ENCODE measurements at places on chromosomes 2 and 18.

GRCh38 chr2:144003460-144004075 lies 516.4 kb downstream of the ZEB2 start:
- no peak for DNase-seq

DNA sequence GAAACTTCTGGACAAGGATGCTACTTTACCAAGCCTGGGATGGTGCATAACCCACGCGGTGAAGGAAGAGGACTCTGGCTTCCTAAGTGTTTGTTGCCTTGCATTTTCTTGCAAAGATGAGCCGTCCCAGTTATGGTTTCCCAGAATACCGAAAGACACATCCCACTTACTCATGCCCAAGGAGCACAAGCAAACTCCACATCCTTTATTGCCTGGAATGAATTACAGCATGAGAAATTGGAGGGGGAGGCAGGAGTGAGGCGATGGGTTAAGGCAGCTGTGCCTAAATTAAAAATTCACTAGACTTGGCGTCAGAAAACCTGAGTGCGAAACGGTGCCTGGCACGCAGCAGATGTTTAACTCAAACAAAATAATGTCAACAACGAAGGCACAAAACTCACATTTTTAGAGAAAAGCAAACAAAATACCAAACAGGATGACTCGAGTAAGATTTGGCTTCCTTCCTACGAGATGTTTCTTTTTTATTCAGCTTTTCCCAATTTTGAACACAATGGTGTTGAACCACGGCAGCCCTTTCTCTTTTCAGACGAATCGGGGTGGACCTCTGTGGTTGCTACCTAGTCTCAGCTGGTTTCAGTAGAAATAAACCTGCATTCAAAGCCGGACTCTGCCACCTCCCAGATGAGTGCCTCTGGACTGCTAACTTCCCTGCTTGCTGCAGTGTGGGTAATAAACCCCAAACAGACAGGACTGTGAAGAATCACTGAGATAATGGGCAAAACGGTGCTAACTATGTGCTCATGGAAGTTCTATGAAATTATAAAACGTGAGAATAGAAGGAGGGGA lies 100.3 kb upstream of the NCK2 start:
- DNase-seq, result no peak

- DNase-seq, result no peak
Measured at GRCh38 chr2:125560855-125561254, 1095.1 kb upstream of the GYPC start.

GRCh38 chr2:30738141-30738911 lies 68.9 kb downstream of the CAPN13 start:
- DNase-seq, result no peak

GRCh38 chr2:211133766-211134165 lies 577.4 kb downstream of the CPS1 start:
- no peak for DNase-seq

DNA sequence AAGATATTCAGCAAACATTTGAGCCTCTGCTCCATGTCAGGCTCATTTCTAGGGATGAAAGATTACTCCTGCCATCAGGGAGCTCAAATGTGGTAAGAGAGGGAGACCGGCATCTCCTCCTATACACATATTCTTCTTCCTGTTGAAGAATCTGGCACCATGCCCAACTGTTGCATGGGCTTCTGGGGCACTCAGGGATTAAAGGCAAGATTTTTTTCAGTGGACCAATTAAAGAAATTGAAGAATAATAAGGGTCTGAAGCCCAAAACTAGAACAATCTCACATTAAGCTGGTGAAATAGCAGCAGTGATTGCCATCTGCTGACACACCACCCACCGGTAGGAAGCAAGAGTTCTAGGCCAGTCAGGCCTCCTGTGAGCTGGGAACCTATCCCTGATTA lies 145.4 kb upstream of the LYPD6 start:
- no peak for DNase-seq

- no peak for DNase-seq
Measured at GRCh38 chr2:11074246-11074820, 80.9 kb upstream of the SLC66A3 start.

- DNase-seq, result no peak
Measured at GRCh38 chr2:150097402-150097801, 390.1 kb downstream of the RND3 start.

DNA sequence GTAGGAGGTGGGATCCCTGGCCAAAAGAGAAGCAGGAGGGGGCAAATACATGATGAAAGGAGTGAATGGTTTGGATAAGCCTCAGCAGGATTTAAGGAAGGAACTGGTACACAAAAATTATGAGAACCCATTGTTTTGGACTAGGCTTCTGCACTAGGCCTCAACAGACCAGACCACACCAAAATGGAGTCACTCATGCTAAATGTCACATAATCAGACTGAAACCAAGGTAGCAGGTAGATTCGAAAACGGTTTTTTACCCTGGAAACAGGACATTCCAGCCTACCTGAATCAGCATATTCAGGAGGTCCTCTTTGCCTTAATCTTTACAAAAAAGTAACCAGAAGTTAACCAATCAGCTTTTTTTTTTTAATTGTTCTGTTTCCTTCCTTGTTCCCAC lies 49.4 kb upstream of the CDCA7 start:
- DNase-seq, result no peak

DNA sequence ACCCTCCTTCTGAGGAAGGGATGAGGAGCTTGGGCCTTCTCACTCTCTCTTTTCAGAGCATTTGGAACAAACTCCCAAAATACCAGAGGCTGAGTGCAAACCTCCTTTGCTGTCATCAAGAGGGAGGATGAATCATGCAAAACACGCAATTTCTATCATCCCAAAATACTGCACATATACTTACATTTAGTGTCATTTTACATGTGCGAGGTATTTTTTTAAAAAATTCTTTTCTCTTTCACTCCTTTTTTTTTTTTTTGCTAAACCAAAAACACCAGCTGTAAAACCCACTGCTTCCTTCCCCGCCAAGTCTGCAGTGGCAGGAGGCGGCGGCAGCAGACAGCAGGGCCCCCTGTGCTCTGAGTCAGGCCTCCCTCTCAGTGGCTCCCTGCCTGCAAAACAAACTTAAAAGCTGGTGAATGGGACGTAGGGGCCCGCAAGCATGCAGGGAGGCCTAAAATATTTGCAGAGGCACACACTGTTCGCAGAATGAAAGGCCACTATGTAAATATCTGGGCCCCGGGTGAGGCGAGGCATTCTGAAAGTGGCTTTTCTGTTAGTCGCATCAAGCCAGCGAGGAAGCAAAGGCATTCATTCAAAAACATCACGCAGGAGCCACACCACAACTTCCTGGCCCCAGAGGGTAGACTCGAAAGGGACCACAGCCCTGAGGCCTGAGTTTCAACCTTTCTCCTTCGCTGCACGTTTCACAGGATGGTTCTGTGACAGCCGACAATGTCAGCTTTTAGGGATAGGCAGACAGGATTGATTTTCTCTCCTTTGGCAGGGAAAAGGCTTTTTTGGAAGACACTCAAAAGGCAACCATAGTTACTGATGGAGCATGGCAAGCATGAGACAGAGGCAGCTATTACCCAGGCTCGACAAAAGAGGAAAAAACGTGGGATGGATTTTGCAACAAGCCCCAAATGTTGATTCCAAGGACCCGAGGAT lies 73.4 kb downstream of the ACTR2 start:
- DNase-seq, result peak; percentile 92

DNA sequence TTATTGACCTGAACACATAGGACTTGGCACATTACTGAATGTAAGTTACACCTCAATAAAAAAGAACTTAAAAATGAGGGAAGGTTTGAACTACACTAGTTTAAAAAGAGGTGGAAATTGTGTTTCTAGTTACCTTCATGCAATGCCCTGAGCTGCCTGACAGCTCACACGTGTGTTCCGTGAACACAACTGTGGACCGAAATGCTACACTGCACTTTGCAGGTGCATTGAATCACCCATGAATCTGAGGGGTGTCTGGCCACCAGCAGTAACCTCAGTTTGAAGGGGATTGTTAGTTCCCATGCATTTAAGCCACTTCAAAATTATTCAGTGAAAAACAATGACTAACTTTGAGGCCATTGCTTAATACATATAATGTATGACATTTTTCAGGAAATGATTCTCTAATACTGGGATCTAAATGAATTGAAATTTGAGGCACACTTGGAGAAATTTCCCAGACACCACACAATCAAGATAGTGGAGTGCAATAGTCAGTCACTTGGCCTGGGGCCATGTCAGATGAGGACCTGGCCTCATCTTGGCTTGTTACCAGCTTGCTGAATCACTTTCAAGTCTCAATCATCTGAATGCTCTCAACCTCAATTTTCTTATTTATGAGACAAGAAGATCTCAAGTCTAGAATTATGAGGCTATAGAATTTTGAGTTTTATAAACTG lies 59.3 kb downstream of the MYL12B start:
- no peak for DNase-seq

GRCh38 chr2:84579661-84580060 lies 63.4 kb downstream of the DNAH6 start:
- DNase-seq, result no peak

DNA sequence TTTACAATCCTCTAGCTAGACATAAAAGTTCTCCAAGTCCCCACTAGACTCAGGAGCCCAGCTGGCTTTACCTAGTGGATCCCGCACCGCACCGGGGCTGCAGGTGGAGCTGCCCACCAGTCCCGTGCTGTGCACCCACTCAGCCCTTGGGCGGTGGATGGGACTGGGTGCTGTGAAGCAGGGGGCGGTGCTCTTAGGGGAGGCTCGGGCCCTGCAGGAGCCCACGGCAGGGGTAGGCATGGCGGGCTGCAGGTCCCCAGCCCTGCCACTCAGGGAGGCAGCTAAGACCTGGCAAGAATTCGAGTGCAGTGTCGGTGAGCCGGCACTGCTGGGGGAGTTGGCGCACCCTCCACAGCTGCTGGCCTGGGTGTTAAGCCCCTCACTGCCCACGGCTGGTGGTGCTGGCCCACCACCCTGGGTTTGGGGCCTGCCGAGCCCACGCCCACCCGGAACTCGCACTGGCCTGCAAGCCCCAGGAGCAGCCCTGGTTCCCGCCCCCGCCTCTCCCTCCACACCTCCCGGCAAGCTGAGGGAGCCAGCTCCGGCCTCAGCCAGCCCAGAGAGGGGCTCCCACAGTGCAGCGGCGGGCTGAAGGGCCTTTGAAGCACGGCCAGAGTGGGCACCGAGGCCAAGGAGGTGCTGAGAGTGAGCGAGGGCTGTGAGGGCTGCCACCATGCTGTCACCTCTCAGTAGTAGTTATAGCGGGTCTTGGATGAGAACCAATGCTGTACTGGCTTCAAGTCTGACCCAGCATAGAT lies 255.2 kb downstream of the CDH7 start:
- DNase-seq, result no peak

DNA sequence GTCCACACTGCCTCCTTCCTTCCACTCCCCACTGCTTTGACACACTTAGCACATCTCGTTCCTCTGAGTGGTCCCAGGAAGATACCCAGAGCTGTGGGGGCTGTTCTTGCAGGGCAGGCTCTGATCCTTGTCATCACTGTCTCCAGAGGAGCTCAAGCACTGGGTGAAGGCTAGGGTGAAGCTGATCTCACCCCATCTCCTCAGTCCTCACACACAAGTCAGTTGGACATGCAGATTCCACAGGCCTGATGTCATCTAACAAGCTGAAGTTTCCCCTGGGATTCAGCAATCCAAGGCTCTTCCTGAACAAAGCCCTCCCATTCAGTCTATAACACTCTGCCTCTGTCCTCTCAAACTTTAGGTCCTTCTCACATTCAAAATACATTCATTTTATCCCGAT lies 90.6 kb upstream of the RAB6C start:
- DNase-seq, result no peak

GRCh38 chr18:9290156-9290555 lies 44.4 kb upstream of the TWSG1 start:
- DNase-seq, result no peak

DNA sequence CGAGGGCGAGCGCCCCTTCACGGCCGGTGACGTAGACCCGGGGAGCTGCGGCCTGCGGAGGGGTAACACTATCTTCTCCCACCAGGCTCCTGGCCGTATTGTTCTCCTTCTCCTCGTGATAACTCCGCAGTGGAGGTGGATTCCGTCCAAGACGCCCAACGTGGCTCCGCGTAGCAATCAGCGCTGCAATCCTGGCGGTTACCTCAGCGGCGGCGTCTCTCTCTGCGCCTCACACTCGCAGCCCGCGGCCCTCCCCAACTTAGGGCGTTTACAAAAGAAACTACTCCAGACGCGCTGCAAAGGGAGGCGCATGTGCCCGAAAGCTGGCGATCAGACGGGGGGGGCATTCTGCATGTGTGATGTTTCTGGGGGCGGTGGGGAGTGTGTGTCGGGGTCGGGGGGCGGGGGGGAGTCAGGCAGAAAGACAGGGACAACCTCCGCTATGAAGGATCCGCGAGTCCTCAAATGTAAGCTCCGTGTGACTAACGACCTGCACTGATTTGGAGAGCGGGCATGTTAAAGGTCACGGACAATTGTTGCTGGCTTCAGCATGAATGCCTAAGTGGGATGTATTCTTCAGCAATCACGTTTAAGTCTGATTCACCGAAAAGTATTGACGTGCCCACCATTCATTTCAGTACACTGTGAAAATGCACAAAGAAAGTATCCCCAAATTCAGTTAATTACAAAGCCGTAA lies 1.3 kb upstream of the ZNF516 start:
- peak; percentile 58 for DNase-seq

- DNase-seq, result no peak
Measured at GRCh38 chr2:192267484-192267883, 72.8 kb upstream of the TMEFF2 start.

DNA sequence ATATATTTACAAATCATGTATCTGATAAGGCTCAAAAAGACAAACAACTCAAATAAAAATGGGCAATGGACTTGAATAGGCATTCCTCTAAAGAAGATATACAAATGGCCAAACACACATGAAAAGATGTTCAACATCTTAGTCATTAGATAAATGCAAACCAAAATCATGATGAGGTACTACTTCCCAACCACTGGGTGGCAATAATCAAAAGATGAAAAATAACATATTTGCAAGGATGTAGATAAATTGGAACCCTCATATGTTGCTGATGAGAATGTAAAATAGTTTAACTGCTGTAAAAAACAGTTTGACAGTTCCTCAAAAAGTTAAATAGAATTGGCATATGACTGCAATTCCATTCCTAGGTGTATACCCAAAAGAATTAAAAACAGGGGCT lies 132.3 kb downstream of the TTC32 start:
- no peak for DNase-seq

DNA sequence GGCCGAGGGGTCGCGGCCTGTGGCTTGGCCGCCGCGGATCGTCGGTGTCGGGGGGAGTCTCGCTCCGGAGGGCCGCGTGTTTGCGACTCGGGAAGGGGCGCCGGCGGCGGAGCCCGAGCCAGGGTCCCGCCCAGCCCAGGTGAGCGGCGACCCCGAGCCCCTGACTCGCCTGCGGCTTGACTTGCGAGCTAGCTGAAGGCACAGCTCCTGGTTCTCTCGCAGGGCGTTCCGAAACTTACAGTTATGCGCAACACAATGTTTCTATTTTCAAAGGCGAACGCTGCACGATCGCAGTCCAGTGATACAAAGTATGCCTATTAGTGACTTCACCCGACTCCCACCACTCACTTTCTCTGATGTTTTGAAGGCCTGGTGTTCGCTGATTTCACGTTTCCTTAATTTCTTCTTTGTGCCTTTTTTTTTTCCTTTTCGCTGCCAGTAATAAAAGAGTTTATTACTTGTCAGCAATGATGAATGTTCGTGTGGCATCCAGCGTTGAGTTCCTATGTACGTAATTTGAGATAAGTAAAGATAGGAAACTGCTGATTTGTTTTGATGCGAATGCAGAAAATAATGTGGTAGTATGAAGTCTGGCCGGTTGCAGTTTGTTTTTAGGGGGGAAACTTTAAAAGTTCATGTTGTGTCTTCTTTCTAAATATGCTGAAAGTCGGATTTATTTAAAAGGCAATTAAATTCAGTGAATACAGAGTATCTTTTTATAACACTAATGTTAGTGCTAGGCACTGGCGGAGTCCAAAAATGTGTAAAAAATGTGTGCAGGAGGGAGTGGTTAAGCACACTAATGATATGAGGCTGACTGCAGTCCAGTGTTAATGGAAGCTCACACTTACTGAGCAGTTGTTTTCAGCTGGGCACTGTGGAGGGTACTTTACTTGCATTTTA lies 706 bp downstream of the UBXN2A start:
- peak; percentile 61 for DNase-seq

Measured in activated CD8-positive, alpha-beta T cell treated with anti-CD3 and anti-CD28 coated beads for 36 hours (primary cell).